ENCODE measurements at places on chromosomes 3 and 15.

- peak; percentile 76 for DNase-seq
These were observed 11.9 kb upstream of the CD200R1L start for GRCh38 chr3:112858410-112859069.

GRCh38 chr3:12840591-12841148 lies 695 bp downstream of the RPL32 start:
- DNase-seq: peak; percentile 37

DNA sequence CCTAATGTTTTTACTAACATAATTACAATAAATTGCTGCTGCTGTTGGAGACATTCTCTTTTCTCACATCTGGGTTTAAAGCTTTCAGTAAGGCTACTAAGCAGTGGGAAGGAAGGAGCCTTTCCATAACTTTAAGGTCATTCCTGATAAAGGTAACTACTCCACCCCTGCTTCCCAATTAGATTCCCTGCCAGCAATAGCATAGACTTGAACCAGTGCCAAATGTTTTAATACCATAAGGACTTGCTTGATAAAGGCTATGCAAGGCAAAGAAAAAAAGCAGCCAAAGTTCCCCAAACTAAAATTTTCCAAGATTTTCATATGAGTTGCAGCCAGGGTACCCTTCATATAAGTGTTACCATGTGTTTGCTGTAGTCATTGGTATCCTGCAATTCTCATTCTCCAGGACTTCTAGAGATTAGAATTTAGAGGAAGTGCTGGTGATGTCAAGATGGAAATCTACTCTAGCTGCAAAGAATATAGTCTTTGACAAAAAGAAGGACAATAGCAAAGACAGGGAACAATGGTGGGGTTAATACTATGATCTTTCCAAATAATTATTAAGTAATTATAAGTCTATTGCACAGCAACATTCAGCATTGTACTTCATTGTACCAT lies 106.1 kb downstream of the FILIP1L start:
- no peak for DNase-seq

DNA sequence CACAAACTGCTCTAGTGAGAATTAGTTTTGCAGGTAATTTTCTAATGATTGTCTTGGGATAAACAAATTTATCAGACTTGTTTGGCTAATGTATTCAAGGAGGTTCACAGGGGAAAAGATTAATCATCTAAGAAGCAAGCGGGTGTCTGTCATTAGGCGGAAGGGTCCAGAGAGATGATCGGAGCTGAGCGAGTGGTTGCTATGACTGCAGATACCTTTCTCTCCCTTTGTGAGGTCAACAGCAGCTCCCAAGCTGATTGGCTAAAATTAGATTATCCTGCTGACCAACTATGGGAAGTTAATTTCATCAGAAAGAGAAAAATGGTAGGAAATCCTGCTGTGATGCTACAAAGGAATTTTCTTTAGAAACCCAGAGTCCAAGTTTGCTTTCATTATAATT lies 276.0 kb downstream of the SOX2 start:
- DNase-seq: no peak

DNA sequence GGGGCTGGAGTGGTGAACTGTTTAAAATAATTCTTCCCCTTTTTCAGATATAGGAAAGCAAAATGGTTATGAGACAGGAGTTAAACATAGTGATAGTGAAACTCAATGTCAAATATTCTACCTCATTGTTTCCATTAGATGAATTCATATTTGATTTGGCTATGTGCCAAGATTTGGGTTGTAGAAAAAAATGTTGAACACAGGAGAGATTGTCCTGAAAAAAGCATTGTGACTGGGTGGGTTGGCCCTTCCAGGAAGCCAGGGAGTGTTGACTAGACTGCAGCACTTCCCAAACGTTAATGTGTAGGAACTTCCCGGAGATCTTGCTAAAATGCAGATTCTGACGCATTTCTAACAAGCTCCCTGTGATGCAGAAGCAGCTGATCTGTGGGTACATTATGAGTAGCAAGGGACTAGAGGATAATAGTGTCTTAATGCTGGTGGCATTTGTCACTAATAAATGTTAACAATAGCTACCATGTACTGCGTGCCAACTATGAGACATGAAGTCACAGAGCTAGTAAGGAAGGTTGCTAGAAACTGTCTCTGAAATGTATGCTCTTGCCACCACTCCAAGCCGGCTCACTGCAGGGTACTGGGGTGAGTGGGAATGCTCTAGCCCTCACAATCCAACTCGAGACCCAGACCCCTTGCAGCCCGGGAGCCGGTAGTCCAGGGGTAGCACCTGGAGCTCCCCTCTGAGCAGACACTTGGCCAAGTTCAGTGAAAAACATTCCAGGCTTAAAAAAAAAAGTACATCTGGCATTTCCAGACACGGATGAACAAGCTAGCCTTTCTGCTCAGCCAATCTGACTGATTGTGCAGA lies 120.6 kb downstream of the CD47 start:
- DNase-seq: peak; percentile 69

DNA sequence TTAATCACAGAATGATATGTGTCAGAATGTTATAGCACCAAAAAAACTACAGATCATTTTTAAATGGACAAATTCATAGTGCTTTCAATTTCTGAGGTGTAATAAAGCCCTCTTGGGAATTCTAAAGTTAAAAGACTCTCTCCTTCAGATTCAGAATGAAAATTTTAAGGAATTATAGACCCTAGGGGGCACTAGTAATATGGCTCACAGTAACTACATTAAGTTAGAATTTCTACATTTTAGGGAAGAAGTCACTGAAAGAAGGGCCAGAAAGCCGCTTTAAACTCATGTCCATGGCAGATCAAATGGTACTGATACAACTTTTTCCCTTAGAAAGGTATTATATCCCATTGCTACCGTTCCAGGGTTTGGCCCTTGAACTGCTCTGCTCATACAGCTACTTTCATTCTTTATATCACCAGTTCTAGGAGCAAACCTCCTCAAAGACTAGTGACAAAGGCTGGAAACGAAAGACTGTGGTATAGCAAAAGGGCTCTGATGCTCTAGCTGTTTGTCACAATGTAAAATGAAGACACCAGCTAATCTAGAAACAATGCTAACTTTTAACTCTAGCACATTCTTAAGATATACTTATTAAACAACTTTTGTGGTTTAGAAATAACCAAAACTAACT lies 18.1 kb downstream of the DAZL start:
- no peak for DNase-seq

DNA sequence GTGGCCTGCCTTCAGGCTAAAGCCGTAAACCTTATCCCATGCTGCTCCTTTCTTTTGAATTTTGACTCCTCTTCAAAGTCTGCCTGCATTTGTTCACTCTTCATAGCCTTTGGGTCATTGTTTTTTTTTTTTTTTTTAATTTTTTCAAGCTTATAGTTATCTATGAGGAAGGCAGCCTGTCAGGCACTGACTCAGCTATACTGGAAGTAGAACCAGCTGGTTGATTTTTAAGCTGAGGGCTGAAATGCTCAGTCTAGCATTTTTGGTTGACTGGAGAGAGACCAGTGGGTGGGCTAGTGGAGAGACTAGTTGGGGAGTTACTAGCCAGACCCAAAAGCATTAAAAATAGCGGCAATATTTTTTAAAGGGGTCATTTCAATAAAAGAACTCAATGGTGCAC lies 44.1 kb downstream of the C3orf20 start:
- no peak for DNase-seq

DNA sequence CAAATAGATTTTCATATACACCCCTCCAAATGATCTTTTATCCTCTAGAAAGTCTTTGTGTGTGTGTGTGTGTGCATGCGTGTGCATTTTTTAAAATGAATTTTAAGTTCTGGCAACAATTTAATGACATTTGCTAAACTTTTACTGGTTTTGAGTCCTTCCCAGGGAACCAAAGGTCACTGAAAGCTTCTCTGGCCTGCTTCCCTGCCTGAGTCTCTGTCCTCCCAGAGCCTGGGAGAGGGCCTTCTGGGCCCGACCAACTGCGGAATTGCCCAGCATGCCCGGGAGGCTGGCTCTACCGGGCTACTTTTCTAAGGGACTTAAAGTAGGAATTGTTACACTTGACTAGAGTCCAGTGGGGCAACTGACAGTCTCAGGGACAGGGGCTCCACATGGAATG lies 7.4 kb upstream of the RBPMS2 start:
- no peak for DNase-seq

DNA sequence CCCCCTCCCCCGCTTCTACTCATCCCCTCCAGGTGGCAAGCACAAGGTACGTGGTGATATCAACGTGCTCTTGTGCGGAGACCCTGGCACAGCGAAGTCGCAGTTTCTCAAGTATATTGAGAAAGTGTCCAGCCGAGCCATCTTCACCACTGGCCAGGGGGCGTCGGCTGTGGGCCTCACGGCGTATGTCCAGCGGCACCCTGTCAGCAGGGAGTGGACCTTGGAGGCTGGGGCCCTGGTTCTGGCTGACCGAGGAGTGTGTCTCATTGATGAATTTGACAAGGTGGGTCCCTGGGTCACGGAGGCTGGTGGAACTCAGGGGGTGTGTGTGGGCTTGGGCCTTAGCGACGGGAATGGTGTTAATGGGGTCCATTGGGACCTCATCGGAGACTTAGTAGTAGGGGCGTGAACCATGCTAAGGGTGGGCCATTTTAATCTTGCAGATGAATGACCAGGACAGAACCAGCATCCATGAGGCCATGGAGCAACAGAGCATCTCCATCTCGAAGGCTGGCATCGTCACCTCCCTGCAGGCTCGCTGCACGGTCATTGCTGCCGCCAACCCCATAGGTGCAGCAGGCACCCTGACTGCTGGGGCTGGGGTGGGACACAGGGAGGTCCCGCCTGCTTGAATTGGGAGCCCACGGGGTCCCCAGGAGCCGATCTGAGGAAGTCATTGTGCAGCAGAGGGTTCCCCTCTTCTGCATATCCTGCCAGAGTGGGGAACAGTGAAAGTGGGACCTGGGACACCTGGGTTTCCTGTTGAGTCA lies 12.0 kb upstream of the PODXL2 start:
- DNase-seq: no peak

- DNase-seq: peak; percentile 29
These were observed 656.0 kb upstream of the GRM7 start for GRCh38 chr3:6204891-6205290.

- DNase-seq: no peak
These were observed 421.0 kb upstream of the CNTN4 start for GRCh38 chr3:1677576-1678156.

GRCh38 chr3:147119346-147119745 lies 287.0 kb downstream of the ZIC4 start:
- DNase-seq: no peak
